ENCODE measurements at places on chromosomes 16 and 17. TPM values are rescaled to one million over a fixed set of nuclear protein-coding genes. Genes with fewer than 3 reads are reported as not detected.

PRSS21 gene
- 10.4 TPM for polyA plus RNA-seq

ANKRD11 gene
- polyA plus RNA-seq, result 11.6 TPM

CSF3 gene
- not detected for polyA plus RNA-seq

PIMREG gene
- not detected for polyA plus RNA-seq

OR3A3 gene
- not detected for polyA plus RNA-seq

TRIM47 gene
- 12.4 TPM for polyA plus RNA-seq

LCMT1 gene
- 34.6 TPM for polyA plus RNA-seq

NSRP1 gene
- polyA plus RNA-seq, result 40.8 TPM

HSPB9 gene
- polyA plus RNA-seq, result 0.15 TPM

OR1F1 gene
- polyA plus RNA-seq, result not detected

HAP1 gene
- polyA plus RNA-seq, result not detected

KRTAP4-3 gene
- not detected for polyA plus RNA-seq

STRADA gene
- polyA plus RNA-seq, result 24.9 TPM

EFCAB5 gene
- polyA plus RNA-seq, result not detected

CACNA1H gene
- polyA plus RNA-seq, result not detected

MRPS23 gene
- 42.9 TPM for polyA plus RNA-seq

TOP2A gene
- polyA plus RNA-seq, result not detected

LRRC75A gene
- polyA plus RNA-seq, result 1.7 TPM
